Ovary (tissue), 10 donors: ENCODE measurements at places on chromosomes 6 and 20. TPM values are rescaled to one million over a fixed set of nuclear protein-coding genes. Genes with fewer than 3 reads are reported as not detected.

PRKN gene
- 14.4 TPM for total RNA-seq

DNA sequence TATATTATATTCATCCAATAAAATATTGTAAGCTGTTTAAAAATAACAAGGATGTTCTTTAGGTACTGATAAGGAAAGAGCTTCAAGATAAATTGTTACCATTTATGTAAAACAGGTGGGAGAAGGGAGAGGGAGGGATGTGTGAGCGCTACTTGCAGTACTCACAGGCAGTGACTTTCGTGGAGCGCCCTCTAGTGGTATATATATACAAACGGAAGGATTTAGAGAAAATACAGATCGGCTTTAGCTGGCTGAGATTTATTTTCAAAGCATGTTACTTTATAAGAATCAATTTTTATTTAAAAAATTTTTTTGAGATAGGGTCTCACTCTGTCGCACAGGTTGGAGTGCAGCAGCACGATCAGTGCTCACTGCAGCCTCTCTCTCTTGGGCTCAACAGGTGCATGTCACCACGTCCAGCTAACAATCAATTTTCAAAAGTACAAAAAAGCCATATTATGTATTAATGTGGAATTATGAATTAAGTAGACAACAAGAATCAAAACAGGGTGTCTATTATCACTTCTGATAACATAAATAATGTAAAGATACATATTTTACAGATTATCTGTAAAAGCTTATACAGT is 3.3 kb upstream of the MOG start:
- H3K36me3 ChIP-seq, result no peaks in the 10 kb centered on the region
- H3K27ac ChIP-seq, result no peak overlapping the region
- H3K4me1 ChIP-seq, result no peaks in the 10 kb centered on the region
- no peaks in the 10 kb centered on the region for H3K27me3 ChIP-seq

- H3K36me3 ChIP-seq, result no peaks in the 10 kb centered on the region
- H3K4me3 ChIP-seq, result no peak overlapping the region
- H3K27me3 ChIP-seq, result no peaks in the 10 kb centered on the region
- DNase-seq, result no peak
- no peak overlapping the region for H3K27ac ChIP-seq
- no peaks in the 10 kb centered on the region for H3K4me1 ChIP-seq
Measured at GRCh38 chr6:152151920-152152319, 344.4 kb downstream of the ESR1 start.

GRCh38 chr20:23264545-23264944 is 86.0 kb upstream of the NXT1 start:
- no peaks in the 10 kb centered on the region for H3K4me1 ChIP-seq
- H3K36me3 ChIP-seq, result no peaks in the 10 kb centered on the region
- H3K27ac ChIP-seq, result peak overlapping the region; percentile 45
- H3K27me3 ChIP-seq, result no peaks in the 10 kb centered on the region
- no peak overlapping the region for H3K4me3 ChIP-seq

DNA sequence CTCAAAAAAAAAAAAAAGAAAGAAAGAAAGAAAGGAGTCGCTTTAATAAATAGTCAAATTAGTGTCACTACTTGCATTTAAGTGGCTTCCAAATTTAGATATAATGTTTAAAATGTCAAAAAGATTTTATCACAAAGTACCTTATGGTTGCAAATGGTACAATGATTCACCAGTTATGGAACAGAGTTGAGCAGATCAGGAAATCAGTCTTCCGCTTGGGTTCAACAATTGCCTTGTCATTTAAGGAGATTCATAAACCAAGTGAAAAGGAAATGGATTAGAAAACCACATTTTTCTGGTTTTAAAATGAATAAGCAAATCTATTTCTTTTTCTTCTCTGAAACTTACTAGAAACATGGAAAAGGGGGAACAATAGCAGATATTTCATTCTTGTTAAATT is 94.8 kb upstream of the PTPRT start:
- H3K4me1 ChIP-seq, result no peaks in the 10 kb centered on the region
- H3K36me3 ChIP-seq, result no peaks in the 10 kb centered on the region
- H3K27me3 ChIP-seq, result no peaks in the 10 kb centered on the region
- H3K27ac ChIP-seq, result no peak overlapping the region

DNA sequence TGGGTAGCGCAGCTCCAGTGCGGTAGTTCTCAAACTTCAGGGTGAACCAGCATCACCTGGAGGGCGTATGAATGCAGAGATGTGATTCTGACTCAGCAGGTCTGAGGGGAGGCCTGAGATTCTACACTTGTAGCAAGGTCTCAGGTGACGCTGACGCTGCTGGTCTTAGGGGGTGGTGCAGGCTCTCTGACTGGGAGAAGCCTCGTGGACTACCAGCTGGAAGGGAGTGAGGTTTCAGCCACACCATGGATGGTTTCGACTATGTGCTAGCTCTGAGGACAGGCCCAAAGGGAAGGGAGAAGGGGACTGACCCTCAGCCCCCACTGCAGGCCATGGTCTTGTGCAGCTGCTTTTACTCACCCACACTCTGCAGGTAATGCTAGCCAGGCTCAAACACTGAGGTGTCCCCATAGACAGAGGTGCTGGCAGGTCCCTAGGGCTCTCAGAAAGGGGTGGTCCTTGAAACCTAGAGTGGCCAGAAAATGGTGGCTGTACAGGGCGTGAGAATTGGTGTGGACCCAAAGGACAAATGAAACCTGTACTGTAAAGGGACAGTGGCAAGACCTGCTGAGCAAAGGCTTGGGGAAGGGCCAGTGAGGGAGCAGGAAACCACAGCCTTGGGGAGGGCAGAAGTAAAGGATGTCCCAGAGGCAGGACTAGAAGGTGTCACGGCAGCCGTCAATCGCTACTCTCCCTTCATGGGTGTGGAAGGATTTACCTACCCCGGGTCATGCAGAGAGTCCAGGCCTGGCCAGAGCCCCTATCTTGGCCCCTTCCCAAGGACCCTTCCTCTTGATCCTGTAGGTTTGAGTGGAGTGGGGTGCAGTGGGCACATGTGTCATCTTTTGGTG is 52.7 kb downstream of the EBF4 start:
- DNase-seq, result no peak
- no peak overlapping the region for H3K27ac ChIP-seq
- no peak overlapping the region for H3K4me3 ChIP-seq

DEFB110 gene
- total RNA-seq, result not detected

KCNK5 gene
- 9.8 TPM for total RNA-seq

PRL gene
- not detected for total RNA-seq

GRCh38 chr20:3202965-3203314 is 1.5 kb downstream of the DDRGK1 start:
- H3K4me1 ChIP-seq, result peaks cover 7% of the 10 kb centered on the region
- no peaks in the 10 kb centered on the region for H3K27me3 ChIP-seq
- no peak for DNase-seq
- H3K4me3 ChIP-seq, result peak overlapping the region; percentile 70
- no peak overlapping the region for H3K27ac ChIP-seq

DNA sequence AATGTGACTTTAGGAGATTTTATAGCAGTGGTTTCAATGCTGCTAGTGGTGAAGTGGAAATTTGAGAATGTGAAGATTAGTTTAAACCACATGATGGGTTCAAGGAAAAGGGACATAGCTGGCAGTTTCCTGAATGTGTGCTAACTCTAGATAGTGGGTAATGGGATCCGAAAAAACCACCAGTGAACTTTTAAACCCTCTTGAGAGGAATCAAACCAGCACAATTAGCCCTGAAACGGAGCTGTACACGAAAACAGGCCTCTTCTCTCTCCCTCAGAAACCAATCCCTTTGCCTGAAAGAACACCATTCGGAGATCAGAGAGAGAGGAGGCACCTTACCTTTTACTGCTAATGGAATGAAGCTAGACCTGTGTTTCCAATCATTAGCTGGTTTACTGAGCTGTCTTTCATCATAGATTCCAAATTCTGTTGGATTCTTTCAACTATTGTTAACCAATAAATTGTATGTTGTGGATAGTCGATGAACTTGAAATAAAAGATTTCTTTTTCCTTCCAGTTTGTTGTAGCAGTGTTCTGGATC is 103.9 kb downstream of the AIG1 start:
- H3K4me3 ChIP-seq, result no peak overlapping the region
- H3K4me1 ChIP-seq, result peaks cover 1% of the 10 kb centered on the region
- no peak for DNase-seq
- no peaks in the 10 kb centered on the region for H3K36me3 ChIP-seq
- no peaks in the 10 kb centered on the region for H3K27me3 ChIP-seq
